Glutamatergic neuron (in vitro differentiated cells): ENCODE measurements at places on chromosomes 5 and 9. TPM values are rescaled to one million over a fixed set of nuclear protein-coding genes. Genes with fewer than 3 reads are reported as not detected.

GRCh38 chr9:109555215-109555614, 57.1 kb upstream of the PTPN3 start:
- no peaks in the 10 kb centered on the region for H3K27me3 ChIP-seq
- no peak for DNase-seq
- H3K4me1 ChIP-seq, result no peaks in the 10 kb centered on the region
- H3K36me3 ChIP-seq, result no peaks in the 10 kb centered on the region
- H3K27ac ChIP-seq, result no peak overlapping the region

DNA sequence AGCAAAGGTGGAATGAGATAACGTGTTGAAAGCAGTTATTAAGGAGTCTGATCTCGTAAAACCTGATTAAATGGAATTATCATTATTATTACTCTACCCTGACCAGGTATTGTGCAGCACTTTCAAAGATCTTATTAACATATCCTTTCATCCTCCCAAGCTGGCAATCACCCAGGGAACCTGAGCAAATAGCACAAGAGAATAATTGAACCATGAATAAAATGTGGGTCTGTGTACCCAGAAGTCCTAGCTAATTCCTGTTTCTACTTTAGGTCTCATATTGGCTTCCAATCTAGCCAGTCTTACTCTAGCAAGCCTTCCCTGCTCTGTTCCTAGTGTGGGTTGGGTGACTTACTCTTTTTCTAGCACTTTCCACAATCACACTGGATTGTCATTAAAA, 162.2 kb upstream of the STK32A start:
- peaks cover 7% of the 10 kb centered on the region for H3K27me3 ChIP-seq
- no peaks in the 10 kb centered on the region for H3K4me1 ChIP-seq
- no peaks in the 10 kb centered on the region for H3K36me3 ChIP-seq
- DNase-seq, result no peak
- no peak overlapping the region for H3K27ac ChIP-seq
- no peak overlapping the region for H3K4me3 ChIP-seq

DNA sequence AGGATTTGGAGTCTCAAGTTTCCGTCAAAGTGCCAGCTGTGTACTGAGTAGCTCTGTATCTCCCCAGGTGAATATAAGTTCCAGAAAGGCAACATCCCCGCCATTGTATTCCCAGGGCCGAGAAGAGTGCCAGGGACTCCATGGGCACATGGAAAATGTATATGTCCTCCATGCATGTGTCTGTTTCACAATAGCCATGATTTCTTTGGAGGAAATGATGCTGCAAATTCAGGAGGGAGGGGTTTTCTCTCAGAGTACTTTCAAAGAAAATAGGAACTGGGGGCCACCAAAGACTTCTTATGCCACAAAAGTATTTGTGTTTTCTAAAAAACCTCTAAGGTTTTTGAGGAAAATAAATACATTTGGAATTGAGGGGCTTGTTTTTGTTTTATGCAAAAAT, 524.6 kb downstream of the BNC2 start:
- no peaks in the 10 kb centered on the region for H3K27me3 ChIP-seq
- H3K4me3 ChIP-seq, result no peak overlapping the region
- H3K27ac ChIP-seq, result no peak overlapping the region

CCNJL gene
- 123 TPM for total RNA-seq

ARID3C gene
- total RNA-seq, result not detected

- H3K27ac ChIP-seq, result peak overlapping the region; percentile 6
- DNase-seq, result no peak
- no peaks in the 10 kb centered on the region for H3K27me3 ChIP-seq
- peak overlapping the region; percentile 81 for H3K4me3 ChIP-seq
Measured at GRCh38 chr5:43305948-43306565, 7.2 kb downstream of the HMGCS1 start.
